Activated naive CD4-positive, alpha-beta T cell (primary cell): ENCODE measurements at places on chromosomes 7 and 10.

DNA sequence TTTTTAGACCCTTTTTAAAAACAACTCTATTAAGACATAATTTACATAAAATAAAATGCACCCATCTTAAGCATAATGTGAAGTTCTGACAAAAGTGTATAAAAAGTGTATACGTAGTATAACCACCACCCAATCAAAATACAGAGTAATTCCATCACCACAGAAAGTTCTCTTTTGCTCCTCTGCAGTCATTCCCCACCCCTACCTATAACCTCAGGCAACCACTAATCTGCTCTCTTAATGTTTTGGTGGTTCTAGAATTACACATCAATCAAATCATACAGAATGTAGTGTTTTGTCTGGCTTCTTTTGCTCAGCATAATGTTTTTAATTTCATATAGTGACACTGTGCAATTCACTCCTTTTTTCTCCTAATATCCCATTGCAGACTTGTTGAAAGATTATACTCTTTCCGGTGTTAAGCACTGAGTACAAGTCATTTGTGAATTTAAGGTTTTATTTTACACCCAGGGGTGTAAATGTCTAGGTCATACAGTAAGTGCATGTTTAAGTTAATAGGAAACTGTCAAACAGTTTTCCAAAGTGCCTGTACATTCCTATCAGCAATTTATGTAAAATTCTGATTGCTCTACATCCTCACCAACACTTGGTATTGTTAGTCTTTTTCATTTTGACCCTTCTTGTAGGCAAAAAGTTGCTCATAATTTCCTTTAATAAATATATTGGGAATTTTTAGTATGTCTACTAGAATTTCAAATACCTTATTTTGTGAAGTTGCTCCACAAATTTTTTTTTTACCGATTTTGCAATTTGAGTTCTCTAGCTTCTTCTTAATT, 86.3 kb downstream of the ZFAND4 start:
- no peak for DNase-seq

DNA sequence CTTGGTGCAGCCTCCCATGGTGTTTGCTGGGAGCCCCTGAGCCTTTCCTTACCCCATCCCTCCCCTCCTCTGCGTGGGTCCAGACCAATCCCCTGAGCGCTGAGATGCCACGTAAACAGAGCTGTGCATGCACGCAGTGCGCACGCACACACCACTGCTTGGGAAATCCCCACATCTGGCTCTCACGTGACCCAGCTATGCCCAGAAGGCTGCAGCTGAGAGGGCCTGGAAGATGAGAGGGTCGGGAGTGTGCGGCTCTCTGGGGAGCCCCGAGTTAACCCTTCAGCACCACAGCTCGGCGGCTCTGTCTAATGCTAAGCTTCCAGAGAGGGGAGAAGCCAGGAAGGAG, 177.2 kb downstream of the SH3PXD2A start:
- peak; percentile 72 for DNase-seq

GRCh38 chr7:159141167-159141566, 3.5 kb downstream of the VIPR2 start:
- no peak for DNase-seq

DNA sequence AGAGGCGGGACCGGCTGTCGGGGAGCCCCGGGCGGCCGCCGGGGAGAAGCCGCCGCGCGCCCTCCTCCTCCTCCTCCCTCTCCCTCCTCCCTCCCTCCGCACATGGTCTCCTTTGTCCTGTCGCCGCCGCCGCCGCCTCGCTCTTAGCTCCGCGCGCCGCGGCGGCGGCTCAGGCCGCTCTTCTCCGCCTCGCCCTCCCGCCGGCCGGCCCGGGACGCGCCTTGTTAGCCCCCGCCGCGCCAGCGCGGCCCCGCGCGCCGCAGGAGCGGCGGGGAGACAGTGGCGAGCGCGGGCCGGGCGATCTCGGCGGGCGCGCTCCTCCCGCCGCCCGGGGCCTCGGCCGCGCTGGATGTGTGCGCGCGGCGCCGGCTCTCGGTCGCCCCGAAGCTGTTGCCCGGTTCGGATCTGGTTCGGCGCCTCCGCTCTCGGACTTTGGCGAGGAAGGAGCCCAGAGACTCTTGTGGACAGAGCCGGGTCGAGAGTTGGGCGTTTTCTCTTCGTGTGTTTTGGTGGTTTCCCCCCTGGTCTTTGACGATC, 437.4 kb upstream of the GALNT17 start:
- DNase-seq = no peak

DNA sequence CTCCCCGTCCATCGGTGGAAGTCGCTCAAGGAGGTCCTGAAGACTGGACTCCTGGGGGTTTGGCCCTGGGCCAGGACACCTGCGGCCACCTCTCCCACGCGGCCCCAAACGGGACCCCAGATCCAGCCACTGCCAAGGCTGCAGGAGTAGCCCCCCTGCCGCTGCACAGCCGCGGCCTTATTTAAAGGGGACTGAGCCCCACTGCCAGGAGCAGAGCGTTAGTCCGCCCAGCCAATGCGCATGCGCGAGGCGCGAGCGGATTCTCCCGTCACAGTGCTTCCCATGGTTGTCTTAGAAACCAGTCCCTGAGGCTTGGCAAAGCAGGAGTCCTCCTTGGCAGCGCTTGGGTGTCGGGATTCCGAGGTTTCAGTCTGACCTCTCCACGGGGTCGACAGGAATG, 320.0 kb downstream of the ZNF716 start:
- no peak for DNase-seq

GRCh38 chr10:115065801-115066200, 27.4 kb upstream of the ATRNL1 start:
- no peak for DNase-seq

DNA sequence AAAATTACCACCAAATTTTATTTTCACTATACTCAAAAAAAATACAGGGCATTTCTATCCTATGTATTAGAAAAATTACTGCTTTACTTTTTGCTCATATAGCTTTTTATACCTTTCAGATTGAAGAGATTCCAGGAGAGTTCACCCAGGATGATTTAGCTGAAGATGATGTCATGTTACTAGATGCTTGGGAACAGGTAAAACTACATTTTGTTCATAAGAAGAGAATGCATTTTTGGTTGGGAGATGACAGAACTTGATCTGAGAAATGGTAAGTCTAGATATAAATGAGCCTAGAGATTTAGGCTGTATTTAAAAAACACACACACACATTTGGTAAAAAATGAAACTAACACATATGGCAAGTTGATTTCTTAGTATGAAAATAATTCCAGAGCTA, 38.1 kb upstream of the ARL4A start:
- no peak for DNase-seq

DNA sequence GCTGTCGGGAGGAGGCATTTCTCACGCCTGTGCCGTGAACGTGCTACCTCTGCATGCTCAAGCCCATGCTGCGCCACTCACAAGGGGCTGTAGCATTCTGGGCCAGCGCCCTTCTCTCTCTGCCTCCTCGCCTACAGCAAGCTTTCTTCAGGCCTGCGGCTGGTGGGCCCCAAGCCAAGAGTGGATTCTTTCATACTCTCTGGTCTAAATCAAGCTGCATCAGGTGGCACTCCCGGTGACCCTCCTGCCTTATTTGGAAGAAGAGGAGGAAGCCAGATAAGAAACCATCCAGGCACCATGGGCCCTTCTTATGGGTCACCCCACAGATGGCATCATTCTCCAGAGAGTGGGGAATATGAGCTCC, 86.7 kb upstream of the DUSP5 start:
- no peak for DNase-seq

DNA sequence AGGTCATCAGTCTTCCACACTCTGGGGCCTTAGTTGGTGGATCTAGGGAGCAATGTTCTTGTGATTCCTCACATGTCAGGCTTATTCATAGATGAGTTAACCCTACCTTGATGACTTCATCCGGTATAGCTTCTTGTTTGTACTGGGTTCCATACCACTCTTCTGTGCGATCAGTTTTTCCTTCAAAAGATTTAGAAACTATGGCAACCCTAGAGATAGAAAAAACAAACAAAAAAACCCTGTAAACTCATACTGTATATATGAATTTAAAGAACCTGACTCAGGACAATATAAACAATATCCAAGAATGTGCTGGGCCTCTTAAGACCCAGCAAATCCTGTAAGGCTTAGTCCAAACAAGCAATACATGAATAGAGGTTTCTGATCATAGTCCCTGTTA, 83.5 kb downstream of the IDE start:
- no peak for DNase-seq
